ENCODE measurements at places on chromosomes 7 and 10. TPM values are rescaled to one million over a fixed set of nuclear protein-coding genes. Genes with fewer than 3 reads are reported as not detected.

GRCh38 chr10:48384699-48384982, 78.2 kb downstream of the MAPK8 start:
- DNase-seq = no peak

GRCh38 chr7:44533301-44534055, 7.7 kb downstream of the NPC1L1 start:
- DNase-seq = no peak

- no peak for DNase-seq
These were observed 59.2 kb upstream of the ANTXRL start for GRCh38 chr10:46227571-46227935.

OAT gene
- 37.6 TPM for total RNA-seq

ZNF467 gene
- total RNA-seq = 1.1 TPM

GRCh38 chr7:133582766-133583523, 330.1 kb downstream of the EXOC4 start:
- DNase-seq = no peak

HTRA1 gene
- total RNA-seq = not detected

RASSF4 gene
- 1.3 TPM for total RNA-seq

DNA sequence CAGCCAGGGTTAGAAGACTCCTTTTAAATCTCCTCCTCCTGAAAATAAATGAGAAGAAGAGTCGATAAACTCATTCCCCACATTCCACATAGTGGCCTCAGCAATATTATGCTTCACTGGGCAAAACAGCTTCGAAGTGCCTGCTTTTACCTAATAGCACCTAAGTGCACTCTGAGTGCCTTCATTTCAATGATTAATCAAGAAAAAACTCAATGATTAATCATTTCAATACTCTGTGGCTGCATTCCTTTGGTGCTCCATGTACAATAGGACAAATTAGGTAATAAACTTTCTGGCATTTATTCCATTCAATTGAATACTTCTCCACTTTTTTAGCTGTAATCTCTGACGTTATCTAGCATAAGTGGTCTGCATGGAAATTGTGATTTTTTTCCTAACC, 174.6 kb downstream of the CCDC71L start:
- no peak for DNase-seq

DRGX gene
- not detected for total RNA-seq

TMEM178B gene
- 0.10 TPM for total RNA-seq

LRRTM3 gene
- not detected for total RNA-seq

IL6 gene
- total RNA-seq = not detected

GRCh38 chr7:101436221-101436735, 73.6 kb downstream of the COL26A1 start:
- no peak for DNase-seq

DNA sequence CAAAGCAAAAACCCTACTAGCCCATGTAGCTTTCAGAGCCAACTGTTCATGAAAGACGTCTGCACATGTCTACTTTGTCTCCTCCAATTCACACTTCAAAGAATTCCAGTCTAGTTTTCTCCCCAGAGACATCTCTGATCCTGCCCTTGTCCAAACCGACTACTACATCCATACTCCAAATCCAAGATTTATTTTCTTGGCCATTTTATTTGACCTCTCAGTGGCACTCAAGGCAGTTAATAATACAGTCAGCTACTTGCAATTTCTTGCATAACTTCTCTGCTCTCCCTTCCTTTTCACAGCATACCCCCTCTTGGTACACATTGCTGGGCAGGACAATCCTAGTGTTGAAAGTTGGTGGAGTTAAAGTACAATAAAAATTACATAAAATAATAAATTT, 170.9 kb upstream of the INHBA start:
- DNase-seq = no peak

DNA sequence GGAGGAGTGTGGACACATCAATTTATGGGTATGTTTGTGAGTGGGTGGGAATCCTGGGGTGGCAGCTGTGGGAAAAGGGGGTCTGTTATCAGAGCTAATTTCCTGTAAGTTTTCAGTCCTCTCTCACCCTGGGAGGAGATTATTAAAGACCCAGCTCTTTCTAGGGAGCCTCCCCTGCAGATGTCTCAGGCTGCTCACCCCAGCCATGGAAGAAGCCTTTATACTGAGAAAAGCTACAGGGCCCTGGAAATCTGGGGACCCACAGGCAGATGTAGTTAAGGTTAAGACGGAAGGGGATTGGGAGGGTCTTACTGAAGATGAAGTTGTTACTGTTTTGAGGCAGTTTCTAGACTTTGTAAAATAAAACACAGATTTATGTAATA, 4.6 kb downstream of the ZNF680 start:
- DNase-seq = no peak

DNA sequence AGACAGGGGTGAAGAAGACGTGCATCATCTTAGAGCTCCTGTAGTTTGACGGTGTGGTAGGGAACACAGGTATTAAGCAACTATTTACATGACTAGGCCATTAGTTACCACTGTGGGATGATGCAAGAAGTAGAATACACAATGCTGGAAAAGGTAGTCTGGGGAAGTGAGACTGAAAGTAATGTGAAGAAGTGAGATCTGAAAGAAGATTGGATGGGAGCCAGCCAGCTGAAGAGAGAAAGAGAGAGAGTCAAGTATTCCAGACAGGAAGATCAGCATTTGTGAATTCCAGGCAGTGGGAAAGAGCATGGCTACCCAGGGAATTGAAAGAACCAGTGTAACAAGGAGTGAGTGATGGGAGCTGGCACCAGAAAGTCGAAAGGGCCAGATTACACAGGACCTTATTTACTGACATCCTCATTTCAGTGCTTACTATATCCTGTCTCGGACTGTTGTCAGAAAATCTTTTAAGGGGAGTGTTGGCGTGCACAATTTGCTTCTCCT, 4.0 kb upstream of the CFAP58 start:
- no peak for DNase-seq

DNA sequence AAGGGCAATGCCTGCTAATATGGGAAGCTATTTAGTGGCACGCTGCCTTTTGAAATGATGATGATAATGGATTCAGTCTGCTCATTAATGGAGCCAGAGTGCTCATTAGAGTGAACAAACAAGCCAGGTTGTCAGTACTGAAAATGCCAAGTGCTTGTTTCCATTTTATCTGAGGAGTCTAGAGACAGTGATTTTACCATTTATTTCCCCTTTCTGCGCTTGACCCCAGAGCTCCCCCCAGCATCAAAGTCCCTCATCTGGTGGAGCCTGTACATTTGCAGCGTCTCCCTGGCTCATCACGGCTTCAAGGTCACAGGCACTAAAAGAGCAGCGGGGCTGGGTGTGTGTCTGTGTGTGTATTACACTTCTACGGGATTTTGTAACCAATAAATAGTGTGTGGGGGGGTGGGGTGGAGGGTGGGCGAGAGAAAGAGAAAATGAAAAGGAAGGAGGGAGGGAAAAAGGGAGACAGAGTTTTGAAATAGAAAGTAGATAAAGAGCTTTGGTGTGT, 553.8 kb downstream of the TFEC start:
- no peak for DNase-seq

GRCh38 chr7:108348913-108349312, 107.3 kb downstream of the NRCAM start:
- no peak for DNase-seq

DNA sequence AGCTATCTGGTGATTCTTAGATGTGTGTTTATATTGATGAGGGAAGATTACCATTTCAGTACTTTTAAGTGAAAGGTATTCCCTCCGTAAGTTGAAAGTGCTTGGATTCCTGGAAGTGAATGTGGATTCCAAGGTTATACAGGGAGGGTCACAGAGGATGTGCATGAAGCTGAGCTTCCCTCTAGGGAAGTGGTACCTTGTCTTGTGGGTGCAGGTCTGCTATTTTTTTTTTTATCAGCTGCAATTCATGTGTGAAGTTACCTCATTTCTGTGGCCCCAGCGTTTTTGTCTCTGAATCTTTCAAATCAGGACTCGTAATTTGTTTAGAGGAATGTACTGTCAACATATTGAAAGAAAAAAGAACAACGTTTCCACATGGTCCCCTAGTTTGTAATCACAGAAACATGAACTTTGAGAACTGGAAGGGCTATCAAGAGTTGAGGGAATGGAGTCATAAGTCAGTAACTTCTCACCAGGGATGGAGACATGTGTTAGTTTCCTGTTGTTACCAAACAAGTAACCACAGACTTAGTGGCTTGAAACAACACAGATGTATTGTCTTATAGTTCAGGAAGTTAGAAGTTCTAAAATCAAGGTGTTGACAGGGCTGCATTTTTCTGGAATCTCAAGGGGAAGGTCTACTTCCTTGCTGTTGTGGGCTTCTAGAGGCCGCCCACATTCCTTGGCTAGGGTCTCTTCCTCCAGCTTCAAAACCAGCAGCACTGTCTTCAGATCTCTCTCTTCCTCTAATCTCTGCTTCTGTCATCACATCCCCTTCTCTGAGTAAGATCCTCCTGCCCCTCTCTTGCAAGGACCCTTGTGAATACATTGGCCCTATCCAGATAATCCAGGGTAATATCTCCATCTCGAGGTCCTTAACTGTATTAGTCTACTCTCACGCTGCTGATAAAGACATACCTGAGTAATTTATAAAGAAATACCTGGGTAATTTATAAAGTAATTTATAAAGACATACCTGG, 64.4 kb downstream of the RAB18 start:
- DNase-seq = peak; percentile 13

DNA sequence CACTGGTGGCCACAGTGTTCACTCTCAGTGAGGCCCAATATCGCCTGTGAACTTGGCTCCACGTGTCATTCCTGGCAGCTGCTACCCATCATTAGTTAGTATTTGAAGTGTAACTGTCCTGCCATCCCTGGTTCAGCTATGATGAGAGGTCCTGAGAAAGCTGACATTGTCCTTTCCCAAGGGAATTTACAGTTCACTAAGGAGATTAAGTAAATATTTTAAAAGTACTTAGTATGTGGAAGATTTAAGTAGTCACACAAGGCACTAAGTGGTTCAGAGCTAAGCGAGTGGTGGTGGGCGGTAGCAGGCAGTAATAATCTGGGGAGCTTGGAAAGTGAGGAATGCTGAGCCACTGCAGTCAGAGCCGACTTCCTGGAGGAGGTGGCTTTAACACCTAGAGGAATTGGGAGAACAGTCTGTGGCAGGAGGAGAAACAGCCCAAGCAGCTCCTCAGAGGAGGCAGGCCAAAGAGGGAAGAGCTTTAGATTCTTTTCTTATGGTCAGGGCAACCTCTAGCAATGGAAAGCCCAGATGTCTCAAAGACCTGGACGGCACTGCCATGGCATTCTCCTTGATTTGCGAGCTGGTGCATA, 519.7 kb downstream of the LRMDA start:
- no peak for DNase-seq

GRCh38 chr7:52540041-52540440, 495.4 kb upstream of the POM121L12 start:
- no peak for DNase-seq

DNA sequence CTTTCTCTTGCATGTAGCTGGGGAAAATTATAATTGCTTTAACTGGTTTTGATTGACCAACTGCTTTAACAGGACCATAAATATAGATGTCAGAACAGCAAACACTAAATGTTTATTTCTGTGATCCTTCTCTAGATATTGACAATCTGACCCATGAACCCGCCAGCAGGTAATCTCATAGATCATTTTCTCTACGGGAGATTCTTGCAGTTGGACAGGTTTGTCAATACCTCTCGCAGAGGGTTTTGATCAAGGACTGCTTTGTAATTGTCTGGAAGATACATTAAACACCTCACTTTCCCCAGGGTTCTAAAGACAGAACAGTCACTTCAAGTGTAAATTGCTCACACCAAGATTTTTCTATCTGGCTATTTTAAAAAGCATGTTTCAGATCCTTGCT, 235.8 kb upstream of the RHOBTB1 start:
- DNase-seq = no peak

GRCh38 chr7:104130726-104131125, 77.1 kb downstream of the ORC5 start:
- DNase-seq = no peak

ARHGAP22 gene
- 0.42 TPM for total RNA-seq

DNA sequence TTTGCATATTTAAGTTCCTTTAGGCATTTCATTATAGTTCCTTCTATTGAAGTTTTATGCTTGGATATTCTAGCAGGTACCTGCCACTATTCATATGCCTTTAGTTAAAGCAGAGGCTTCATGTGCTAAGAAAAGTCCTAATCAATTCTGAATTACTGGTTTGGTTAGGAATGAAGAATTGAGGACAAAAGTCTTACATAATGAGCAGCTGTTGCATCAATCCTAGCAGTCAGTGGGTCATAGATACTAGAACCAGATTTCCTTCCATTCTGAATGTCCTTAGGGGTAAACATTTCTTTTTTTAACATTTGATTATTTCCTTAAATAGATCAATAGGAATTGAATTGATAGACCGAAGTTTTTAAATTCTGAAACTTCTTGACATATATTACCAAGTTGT, 59.2 kb downstream of the CDK13 start:
- DNase-seq = no peak

DNA sequence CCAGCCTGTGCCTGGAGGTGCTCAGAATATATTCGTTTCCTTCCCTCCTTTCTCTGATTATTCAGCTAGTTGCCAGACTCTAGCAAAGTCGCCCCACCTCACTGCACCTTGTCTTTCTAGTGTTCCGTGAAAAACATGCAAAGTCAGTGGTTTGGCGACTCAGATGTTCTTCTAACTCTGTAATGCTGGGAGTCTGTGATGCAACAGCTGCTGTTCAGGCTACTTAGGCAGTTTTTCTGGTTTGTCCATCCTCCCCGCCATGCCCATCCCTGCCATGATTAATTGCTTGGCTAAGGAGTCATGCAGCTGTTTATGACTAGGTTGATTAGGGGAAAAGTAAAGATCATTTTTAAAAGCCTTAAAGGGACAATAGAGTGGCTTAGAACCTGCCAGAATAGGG, 99.4 kb downstream of the MTPN start:
- DNase-seq = no peak

GPNMB gene
- total RNA-seq = not detected

PODXL gene
- 0.89 TPM for total RNA-seq

- no peak for DNase-seq
These were observed 98.8 kb downstream of the SDK1 start for GRCh38 chr7:3399858-3400257.

GRCh38 chr10:81219758-81220157, 655.2 kb upstream of the NRG3 start:
- DNase-seq = no peak

INMT gene
- not detected for total RNA-seq

- DNase-seq = no peak
These were observed 26.5 kb downstream of the PDE1C start for GRCh38 chr7:32043688-32044087.

- DNase-seq = no peak
These were observed 69.8 kb downstream of the CDK6 start for GRCh38 chr7:92766461-92767003.

ABCA13 gene
- 1.1 TPM for total RNA-seq

RAPGEF5 gene
- total RNA-seq = not detected

AGBL3 gene
- total RNA-seq = 1.0 TPM

CPED1 gene
- 0.17 TPM for total RNA-seq

DNA sequence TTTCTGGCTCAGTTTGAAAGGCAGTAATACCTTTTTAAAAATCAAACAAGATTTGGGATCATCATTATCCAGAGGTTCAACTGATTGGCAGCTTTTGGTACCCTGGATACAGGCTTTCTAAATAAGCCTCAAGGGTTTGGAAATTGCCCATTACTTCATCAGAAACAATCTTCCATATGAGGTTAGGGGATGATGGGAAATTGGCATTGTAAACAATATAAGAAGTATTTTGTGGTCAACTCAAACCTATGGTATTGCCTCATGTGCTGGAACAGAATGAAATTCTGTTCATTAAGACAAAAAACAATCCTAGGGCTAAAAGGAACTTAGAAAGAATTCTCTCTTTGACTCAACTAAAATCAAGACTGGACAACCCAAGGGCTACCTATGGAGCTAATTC, 92.6 kb upstream of the HECTD2 start:
- DNase-seq = no peak

LYZL2 gene
- total RNA-seq = not detected

HOXA6 gene
- total RNA-seq = not detected

GRCh38 chr10:36629476-36629875, 495.9 kb upstream of the ANKRD30A start:
- DNase-seq = no peak
